BJ (cell line): ENCODE measurements at places on chromosomes 1 and 21. TPM values are rescaled to one million over a fixed set of nuclear protein-coding genes. Genes with fewer than 3 reads are reported as not detected.

Gene GSTM4
- polyA plus RNA-seq: 28.4 and 28.5 TPM in 2 replicates

Gene CFHR2
- polyA plus RNA-seq: not detected in 2 replicates

- DNase-seq: peak; percentile 80
Observed at GRCh38 chr1:55140546-55140983, 74.6 kb downstream of the USP24 start.

GRCh38 chr1:94940738-94941137 lies 13.8 kb upstream of the CNN3 start:
- DNase-seq: no peak

- DNase-seq: no peak
Observed at GRCh38 chr1:228002792-228003191, 4.0 kb upstream of the WNT3A start.

DNA sequence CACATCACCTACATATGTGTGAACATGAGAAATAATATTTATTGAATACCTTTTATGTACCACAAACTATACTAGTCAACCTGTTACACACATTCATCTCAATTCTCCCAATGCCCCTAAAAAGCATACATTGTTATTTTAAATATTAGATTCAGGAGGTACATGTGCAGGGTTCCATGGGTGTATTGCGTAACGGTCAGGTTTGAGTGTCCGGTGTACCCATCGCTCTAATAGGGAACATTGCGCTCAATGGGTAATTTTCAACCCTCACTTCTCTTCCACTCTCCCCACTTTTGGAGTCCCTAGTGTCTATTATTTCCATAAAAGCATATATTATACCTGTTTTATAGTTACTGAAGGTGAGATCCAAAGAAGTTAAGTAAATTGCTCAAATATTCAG lies 82.0 kb downstream of the IFI44 start:
- DNase-seq: no peak

DNA sequence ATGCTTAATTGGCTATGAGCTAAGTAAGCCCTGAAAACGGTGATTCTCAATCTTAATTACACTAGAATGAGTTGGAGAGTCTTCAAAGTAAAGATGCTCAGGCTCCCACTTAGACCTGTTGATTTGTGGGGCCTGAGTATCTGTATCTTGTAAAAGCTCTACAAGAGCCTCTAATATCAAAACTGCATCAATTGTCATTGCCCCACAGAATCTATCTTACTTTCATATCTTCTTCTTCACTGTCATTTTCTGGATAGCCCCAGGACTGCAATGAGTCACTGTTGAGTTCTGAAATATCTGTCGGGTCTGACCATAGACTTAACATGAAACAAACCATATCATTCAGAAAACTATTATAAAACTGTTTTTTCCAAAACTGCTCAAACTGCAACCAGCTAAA lies 102.8 kb upstream of the SERTAD4 start:
- DNase-seq: no peak

- DNase-seq: no peak
Observed at GRCh38 chr1:67555461-67556296, 125.5 kb upstream of the SERBP1 start.
